ENCODE measurements at places on chromosomes 6 and 20. TPM values are rescaled to one million over a fixed set of nuclear protein-coding genes. Genes with fewer than 3 reads are reported as not detected.

KIAA1755 gene
- not detected for total RNA-seq

MAS1 gene
- total RNA-seq: not detected

NNAT gene
- 0.54 TPM for total RNA-seq

SMIM28 gene
- not detected for total RNA-seq

SAMD3 gene
- 1.0 TPM for total RNA-seq

BPIFA1 gene
- total RNA-seq: not detected

CAGE1 gene
- total RNA-seq: not detected

GSTA4 gene
- 16.2 TPM for total RNA-seq

L3MBTL3 gene
- total RNA-seq: 47.9 TPM

FAXC gene
- total RNA-seq: 2.2 TPM

GRM4 gene
- 2.6 TPM for total RNA-seq

PTGIS gene
- total RNA-seq: 12.2 TPM

PRKN gene
- 5.1 TPM for total RNA-seq

POU5F1 gene
- total RNA-seq: 88.7 TPM

MTFR2 gene
- total RNA-seq: 1.4 TPM

PGBD1 gene
- 9.7 TPM for total RNA-seq

MBOAT1 gene
- total RNA-seq: 10.7 TPM

ACTL10 gene
- total RNA-seq: not detected

DUSP22 gene
- total RNA-seq: 57.3 TPM

CCN2 gene
- total RNA-seq: 12.0 TPM

DNAH8 gene
- total RNA-seq: 0.05 TPM

RIPPLY2 gene
- not detected for total RNA-seq

RPS18 gene
- 2,251 TPM for total RNA-seq

ZCCHC3 gene
- 40.0 TPM for total RNA-seq

ADGRB3 gene
- total RNA-seq: 2.4 TPM

MSH5 gene
- 16.1 TPM for total RNA-seq

TMEM239 gene
- total RNA-seq: not detected

ARG1 gene
- not detected for total RNA-seq

MCCD1 gene
- total RNA-seq: not detected

GDAP1L1 gene
- 1.7 TPM for total RNA-seq

DYNLT2 gene
- 0.62 TPM for total RNA-seq

CST5 gene
- total RNA-seq: not detected

BMP6 gene
- total RNA-seq: 0.97 TPM

PHACTR3 gene
- 8.7 TPM for total RNA-seq

TGM3 gene
- not detected for total RNA-seq

PNLDC1 gene
- total RNA-seq: not detected

FNDC11 gene
- total RNA-seq: 1.3 TPM

PI16 gene
- total RNA-seq: 20.5 TPM

SLC25A27 gene
- total RNA-seq: 4.7 TPM

TRIM40 gene
- not detected for total RNA-seq

OR2H1 gene
- not detected for total RNA-seq

VEGFA gene
- 3.5 TPM for total RNA-seq

GPR63 gene
- total RNA-seq: 1.5 TPM

PSORS1C2 gene
- 0.38 TPM for total RNA-seq

C6orf141 gene
- 0.77 TPM for total RNA-seq

RIPOR3 gene
- 11.2 TPM for total RNA-seq

TCF21 gene
- not detected for total RNA-seq

SLC17A9 gene
- total RNA-seq: 7.0 TPM

CAP2 gene
- total RNA-seq: 4.4 TPM

LY86 gene
- total RNA-seq: not detected

PSMB8 gene
- 5.2 TPM for total RNA-seq

MICB gene
- 3.6 TPM for total RNA-seq

GRM1 gene
- 0.23 TPM for total RNA-seq

All from endothelial cell (in vitro differentiated cells).